ENCODE measurements at places on chromosomes 11 and 22.
A peak's percentile ranks its signal among the peaks of the same experiment; 100 is the strongest.

DNA sequence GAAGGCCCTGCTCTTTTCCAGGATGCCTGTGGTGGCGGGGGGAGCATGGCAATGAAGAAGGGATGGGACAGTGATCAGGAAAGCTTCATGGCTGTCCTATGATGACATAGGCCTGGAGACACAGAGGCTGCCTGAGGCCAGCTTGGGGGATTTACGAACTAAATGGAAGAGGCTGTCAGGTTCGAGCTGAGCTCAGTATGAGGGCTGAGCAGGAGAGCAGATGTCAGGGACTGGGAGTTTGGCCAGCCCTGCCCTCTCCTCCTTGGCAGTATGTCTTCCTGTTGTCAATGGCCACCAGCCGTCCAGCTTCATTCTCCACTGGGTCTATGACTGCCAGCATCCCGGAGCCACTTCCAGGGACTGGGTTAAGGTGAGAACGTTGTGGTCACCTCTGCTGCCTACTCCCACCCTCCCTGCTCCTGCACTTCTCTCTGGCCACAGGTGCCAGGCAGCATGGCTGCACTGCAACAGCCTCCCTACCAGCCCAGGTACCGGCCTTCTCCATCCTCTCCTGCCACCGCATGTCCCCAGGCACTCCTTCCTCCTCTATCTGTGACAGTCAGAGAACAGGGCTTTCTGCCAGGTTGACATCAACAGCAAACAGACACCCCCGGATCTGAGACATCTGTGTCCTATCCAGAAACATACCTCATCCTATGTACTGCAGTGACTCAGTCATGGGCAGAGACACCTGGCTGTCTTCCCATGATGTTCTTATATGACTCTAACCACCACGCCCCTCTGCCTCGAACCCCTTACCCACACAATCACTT lies 75.1 kb downstream of the KIRREL3 start:
- DNase-seq: no peak

GRCh38 chr22:27088026-27088425 lies 430.6 kb downstream of the MIAT start:
- no peak for DNase-seq

DNA sequence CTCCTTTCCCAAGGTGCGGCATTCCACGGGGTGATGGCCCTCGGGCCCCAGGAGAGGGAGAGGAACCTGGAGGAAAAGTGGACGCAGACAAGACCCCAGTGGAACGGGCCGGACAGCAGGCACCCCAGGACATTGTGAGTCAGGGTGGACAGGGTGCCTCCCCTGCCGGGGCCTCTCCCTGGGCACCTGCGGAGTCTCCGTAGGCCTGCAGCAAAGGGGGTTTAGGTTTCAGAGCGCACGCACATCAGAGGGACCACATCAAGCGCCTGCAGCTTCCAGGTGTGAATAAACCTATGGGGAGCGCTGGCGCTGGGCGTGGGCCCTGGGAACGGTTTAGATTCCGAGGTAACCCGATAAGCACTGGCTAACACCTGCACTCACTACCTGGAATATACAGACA lies 22.7 kb upstream of the FGF19 start:
- DNase-seq: no peak

GRCh38 chr11:7872890-7873289 lies 58.2 kb downstream of the OR10A6 start:
- no peak for DNase-seq

- DNase-seq: no peak
These were observed 42.8 kb upstream of the NUP50 start for GRCh38 chr22:45120931-45121330.

- DNase-seq: no peak
These were observed 81.4 kb downstream of the SFI1 start for GRCh38 chr22:31577711-31578110.

- no peak for DNase-seq
These were observed 238.0 kb upstream of the DDI1 start for GRCh38 chr11:103798446-103798845.

GRCh38 chr11:132910011-132910760 lies 622.1 kb downstream of the OPCML start:
- no peak for DNase-seq

GRCh38 chr11:64122411-64123410 lies 43.2 kb downstream of the MACROD1 start:
- DNase-seq: no peak

GRCh38 chr22:21444701-21445436 lies 22.3 kb upstream of the TMEM191C start:
- peak; percentile 21 for DNase-seq

GRCh38 chr22:43205261-43205691 lies 18.3 kb upstream of the TTLL12 start:
- DNase-seq: no peak

DNA sequence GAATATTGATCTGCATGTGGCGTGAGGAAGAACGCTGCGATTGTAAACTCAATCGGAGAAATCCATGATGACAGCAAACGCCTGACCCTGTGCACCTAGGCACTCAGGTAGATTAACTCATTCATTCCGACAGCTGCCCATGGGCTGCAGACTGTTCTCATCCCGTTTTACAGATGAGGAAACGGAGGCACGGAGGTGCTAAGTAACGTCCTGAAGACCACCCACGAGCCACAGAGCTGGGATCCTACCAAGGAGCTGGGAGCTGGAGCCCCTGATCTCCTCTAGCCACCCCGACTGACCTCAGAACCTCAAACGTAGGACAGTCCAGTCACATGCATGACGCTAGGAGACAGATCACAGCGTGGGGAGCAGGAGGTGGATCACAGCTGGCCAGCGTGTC lies 1092.7 kb downstream of the BRD1 start:
- DNase-seq: no peak

- peak; percentile 20 for DNase-seq
These were observed 23.8 kb downstream of the ART5 start for GRCh38 chr11:3617990-3618389.

- DNase-seq: no peak
These were observed 215.1 kb downstream of the SWAP70 start for GRCh38 chr11:9878936-9879335.

DNA sequence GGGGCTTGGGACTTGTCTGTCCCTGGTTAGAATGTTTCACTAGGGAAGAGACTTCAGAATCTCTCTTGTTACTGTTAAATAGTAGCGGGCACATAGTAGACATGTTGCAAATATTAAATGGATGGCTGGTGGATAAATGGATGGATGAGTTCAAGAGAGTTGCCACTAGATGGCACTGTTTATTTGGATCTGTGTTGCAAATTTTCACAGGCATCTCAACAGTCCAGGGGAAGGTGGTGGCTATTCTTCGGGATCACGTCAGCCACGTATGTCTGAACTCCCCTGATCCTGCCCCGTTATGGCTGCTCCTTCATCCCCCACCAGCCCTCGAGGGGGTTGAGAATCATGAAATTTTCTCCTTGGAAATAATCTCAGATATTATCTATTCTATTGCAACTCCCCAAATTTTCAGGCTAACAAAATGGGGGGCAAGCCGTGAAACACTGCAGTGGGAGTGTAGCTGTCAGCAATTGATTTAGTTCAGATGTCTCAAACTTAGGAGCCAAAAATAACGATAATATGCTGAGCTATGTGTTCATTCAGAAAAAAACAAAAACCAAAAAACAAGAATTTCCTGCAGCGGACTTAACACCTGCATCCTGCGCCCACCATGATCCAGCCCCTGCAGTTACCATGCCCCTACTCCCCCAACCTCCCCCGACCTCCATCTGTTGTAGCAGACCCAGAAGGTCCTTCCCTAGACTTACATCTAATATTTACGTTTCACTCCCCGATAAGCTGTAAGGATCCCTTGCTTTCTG lies 29.1 kb upstream of the BIRC3 start:
- peak; percentile 50 for DNase-seq

- no peak for DNase-seq
These were observed 1.3 kb downstream of the OR56A5 start for GRCh38 chr11:5966958-5967357.

DNA sequence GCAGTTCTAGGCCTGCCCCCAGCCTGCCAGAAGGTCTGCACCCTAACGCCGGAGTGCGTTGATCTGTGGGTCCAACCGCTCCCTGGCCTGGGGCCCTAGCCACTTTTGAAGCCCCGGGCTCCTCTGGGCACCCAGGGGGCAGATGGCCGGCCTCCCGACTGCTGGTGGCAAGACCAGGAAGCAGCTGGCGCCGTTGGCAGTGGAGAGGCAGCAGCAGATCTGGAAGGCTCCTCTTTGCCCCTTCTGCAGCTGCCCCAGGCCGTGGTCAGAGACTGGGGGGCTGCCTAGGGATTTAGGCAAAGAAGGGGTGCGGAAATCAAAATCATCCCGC lies 445 bp upstream of the VWCE start:
- no peak for DNase-seq

DNA sequence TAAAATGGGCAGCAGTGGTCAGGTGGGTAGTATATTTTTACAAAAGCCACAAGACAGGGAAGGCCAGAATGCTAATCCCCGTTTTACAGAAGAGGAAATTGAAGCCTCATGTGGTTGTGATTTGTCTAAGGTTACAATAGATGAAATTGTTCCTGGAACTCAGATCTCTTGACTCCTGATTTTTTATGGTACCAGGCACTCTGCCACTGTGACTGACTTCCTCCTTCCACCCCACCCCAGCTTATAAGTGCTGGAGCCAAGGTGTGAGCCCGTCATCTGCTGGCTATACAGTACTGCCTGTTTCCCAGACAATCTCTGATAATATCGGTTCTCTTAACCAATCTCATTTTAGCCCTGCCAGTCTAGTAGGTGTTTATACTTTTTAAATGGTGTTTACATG lies 1.9 kb downstream of the SLC5A1 start:
- no peak for DNase-seq

GRCh38 chr11:120267319-120267718 lies 27.4 kb downstream of the POU2F3 start:
- no peak for DNase-seq

GRCh38 chr11:101848262-101848661 lies 66.5 kb upstream of the CEP126 start:
- no peak for DNase-seq

GRCh38 chr11:131350872-131351271 lies 19.5 kb upstream of the NTM start:
- no peak for DNase-seq

- no peak for DNase-seq
These were observed 85.2 kb downstream of the FDX1 start for GRCh38 chr11:110514967-110515366.

DNA sequence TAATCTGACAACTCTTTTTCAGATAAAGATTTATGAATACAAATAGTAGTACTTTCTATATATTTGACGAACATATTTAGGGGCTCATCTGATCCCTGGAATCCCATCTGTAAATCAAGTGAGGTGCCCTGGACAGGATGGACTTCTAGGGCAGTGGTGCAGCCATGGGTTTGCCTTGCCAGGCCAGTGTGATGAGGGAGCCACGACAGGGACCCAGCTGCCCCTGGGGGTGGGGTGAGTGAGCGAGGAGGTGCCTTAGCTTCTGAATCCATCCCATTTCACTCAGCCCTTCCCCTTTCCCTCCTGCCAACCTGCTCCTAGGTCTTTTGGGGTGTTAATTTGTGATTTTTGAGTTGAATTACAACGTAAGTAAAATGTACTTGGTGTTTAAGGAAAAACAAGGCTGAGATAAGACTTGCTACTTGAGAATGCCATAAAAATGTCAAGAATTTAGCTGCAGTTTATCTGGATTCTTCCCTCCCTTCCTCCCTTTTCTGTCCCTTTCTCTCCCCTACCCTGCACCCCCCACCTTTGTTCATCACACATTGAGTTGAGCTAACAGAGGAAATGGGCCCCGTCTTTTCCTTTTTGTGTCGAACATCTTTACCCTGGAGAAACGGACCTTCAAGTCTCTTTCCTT lies 60.8 kb downstream of the PPFIBP2 start:
- no peak for DNase-seq

- no peak for DNase-seq
These were observed 12.9 kb downstream of the SFI1 start for GRCh38 chr22:31509061-31509762.

DNA sequence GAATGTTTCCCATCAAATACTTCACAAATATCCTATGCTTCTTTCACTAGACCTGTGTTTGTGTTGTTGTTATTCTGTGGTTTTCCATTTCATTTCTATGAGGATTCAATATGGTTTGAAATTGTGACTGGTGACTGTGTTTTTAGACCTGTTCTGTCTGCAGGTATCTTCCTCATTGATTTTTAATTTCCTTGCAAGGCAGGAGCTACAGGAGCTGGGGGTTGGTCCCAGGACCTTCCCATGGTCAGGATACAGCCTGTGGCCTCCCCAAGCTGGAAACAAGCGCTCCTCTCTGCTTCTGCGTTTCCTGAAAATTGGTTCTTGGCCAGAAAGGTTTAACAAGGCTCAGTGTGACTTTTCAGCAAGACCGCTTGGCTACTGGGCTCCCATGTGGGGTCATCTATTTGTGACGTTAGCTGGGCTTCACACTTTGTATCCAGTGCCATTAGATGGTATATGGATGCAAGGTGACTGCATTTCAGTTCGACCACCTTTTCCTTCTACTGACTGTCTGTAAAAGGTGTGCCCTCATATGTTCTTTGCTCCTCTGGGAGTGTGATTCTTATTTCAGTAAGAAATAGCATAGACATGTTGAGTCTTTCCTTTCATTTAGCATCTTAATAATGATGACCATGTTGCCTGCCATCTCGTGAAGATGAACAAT lies 21.5 kb downstream of the IGLL5 start:
- DNase-seq: no peak

DNA sequence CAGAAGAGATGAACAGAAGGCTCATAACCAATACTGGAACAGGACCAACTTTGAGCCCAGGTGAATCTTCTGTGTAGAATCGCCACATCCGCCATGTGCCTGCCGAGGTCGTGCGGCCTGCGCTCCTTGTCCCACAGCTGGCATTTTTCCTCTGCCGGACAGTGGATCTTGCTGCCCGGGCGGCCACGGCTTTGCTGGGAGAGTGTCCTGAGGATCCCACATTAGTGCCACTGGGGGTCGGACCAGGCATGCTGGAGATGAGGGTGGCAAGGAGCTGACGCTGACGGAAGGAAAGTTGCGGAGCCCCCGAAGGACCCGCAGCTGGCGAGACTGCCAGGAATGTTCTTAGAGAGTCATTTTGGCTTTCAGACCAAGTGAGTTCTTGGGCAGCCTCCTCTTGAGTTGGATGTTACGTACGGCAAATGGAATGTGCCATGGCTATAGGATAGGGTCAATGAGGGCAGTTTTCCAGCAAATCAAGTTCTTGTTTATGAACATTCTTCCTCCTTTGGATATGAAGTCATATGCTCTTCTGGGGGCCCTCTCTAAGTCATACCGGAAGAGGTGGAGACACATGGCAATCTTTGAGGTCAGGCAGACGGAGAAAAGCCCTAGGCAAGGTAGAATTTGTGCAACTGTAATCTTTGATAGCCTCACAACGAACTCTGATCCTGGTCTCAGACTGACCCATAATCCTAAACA lies 57.4 kb upstream of the NUP160 start:
- no peak for DNase-seq

DNA sequence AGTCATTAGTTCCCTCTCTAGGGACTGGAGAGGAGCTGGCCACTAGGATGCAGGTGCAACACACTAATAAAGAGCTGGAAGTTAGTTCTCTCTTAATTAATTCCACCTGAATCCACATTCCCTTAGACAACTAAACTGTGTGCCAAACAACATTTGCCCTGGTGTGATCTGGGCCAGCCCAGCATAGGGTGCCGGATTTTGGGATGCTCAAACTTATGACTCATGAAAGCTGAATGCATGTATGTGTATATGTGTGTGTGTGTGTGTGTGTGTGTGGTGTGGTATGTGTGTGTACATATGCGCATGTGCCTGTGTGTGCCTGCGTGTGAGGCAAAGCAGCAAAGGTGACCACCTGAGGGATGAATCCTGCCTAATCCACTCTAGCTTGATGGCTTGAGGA lies 110.7 kb downstream of the EHF start:
- DNase-seq: no peak

- DNase-seq: no peak
These were observed 11.4 kb downstream of the USH1C start for GRCh38 chr11:17532784-17533183.
